RPMI7951 (cell line): ENCODE measurements at places on chromosomes 4 and X. TPM values are rescaled to one million over a fixed set of nuclear protein-coding genes. Genes with fewer than 3 reads are reported as not detected.

GRCh38 chr4:176358083-176358469 lies 38.3 kb downstream of the SPCS3 start:
- DNase-seq = no peak

DNA sequence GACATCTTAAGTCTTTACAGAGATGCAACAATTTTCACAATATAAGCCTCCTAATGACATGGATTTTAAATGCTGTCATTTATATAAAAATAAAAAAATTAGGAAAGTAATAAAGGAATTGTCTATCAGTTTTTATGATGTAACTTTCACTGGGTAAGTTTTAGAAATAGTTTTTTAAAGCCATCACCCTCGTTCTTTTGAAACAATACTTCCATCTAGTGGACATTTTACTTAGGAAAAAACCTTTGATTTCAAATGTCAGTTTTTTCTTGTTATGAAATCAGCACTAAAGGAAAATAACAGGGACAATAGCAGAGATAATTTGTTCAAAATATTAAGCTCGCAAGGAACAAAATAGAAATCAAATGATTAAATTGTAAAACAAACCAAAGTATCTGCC lies 24.3 kb upstream of the NDNF start:
- DNase-seq = peak; percentile 17

AR gene
- 12.5 and 13.0 TPM in 2 replicates for total RNA-seq

- DNase-seq = peak; percentile 6
Measured at GRCh38 chr4:65580551-65580950, 89.7 kb downstream of the EPHA5 start.

- DNase-seq = peak; percentile 42
Measured at GRCh38 chr4:23171976-23172375, 479.2 kb downstream of the GBA3 start.

NCAPG gene
- 69.1 and 82.1 TPM in 2 replicates for total RNA-seq

YIPF7 gene
- not detected in 2 replicates for total RNA-seq

DNA sequence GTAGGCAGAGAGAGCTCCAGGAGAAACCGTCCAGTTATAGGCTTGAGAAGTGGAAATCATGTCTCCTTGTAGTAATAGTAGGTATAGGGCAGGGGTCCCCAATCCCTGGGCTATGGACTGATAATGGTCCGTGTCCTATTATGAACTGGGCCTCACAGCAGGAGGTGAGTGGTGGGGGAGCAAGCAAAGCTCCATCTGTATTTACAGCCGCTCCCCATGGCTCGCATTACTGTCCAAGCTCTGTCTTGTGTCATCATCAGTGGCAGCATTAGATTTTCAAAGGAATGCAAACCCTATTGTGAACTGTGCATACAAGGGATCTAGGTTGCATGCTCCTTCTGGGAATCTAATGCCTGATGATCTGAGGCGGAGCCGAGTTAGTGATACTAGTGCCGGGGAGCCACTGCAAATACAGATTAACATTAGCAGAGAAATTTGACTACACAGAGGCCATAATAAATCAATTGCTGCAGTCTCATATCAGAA lies 67.6 kb downstream of the MRPL1 start:
- no peak for DNase-seq

FNIP2 gene
- 6.2 and 10.0 TPM in 2 replicates for total RNA-seq

DNA sequence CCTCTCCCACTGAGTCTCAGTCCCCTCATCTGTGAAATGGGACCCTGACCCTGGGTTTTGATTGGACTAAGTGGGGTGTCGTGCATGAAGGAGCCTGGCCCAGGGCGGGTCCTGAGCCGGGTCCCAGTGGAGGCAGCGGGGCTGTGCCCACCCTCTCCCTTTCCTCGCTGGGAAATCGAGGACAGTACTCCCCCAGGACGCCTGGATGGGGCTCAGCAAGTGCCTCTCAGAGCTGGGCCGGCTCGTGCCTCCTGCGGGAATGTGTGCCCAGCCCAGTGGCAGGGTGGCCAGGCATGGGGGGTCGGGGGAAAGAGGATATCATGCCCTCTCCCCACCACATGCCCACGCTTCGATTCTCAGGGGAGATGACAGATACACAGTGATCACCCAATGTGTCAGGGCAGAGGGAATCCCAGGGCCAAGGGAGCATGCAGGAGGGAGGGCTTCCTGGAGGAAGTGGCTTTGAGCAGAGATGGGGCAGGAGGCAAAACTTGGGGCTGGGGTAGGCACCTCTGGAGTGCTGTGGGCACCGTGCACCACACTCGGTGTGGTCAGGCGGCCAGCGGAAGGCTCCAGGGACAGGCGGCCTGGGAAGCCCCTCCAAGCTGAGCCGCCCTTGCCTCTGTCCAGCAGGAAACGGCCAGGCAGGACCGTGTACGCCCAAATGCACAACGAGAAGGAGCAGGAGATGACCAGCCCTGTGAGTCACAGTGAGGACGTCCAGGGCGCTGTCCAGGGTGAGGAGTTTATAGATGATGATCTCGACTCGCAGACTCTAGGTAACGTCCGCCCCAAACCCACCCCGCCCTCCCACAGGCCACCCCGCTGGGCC lies 203.0 kb downstream of the AFAP1 start:
- peak; percentile 71 for DNase-seq

DNA sequence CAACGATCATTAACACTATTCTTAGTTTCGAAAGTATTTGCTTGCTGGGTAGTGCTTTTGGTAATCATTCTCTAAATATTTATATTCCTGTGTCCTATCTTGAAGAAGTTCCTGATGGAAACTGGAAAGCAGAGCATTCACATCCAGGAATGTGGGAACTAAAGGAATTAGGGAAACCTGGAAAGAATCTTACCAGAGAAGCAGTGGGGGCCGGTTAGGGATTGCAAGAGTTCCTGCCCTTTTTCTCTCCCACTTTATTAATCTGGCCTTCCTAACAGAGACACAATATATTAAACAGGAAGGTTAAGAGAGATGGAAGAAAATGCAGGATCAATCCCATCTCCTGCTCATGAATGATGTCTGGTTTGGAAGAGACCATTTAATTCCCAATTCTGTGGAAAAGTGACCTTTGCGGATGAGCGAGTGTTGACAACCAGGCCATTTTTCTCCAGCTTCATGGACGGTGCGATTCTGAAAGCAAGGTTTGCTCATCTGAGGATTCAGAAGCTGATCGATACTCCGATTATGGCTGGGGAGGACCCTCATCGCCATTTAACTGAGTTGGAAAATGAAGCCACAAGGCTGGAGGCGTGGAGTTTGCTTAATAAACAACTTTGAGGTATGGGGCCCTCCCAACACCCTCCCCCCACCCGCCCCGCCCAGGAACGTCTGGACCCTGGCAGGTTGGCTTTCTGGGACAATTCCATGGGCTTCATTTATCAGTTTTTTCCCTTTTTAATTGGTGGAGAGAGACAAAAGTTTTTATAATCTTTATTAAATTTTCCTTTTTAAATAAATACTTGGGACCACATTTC lies 52.3 kb downstream of the C4orf51 start:
- no peak for DNase-seq

- no peak for DNase-seq
Measured at GRCh38 chr4:7944599-7945220, 5.0 kb upstream of the AFAP1 start.

DNA sequence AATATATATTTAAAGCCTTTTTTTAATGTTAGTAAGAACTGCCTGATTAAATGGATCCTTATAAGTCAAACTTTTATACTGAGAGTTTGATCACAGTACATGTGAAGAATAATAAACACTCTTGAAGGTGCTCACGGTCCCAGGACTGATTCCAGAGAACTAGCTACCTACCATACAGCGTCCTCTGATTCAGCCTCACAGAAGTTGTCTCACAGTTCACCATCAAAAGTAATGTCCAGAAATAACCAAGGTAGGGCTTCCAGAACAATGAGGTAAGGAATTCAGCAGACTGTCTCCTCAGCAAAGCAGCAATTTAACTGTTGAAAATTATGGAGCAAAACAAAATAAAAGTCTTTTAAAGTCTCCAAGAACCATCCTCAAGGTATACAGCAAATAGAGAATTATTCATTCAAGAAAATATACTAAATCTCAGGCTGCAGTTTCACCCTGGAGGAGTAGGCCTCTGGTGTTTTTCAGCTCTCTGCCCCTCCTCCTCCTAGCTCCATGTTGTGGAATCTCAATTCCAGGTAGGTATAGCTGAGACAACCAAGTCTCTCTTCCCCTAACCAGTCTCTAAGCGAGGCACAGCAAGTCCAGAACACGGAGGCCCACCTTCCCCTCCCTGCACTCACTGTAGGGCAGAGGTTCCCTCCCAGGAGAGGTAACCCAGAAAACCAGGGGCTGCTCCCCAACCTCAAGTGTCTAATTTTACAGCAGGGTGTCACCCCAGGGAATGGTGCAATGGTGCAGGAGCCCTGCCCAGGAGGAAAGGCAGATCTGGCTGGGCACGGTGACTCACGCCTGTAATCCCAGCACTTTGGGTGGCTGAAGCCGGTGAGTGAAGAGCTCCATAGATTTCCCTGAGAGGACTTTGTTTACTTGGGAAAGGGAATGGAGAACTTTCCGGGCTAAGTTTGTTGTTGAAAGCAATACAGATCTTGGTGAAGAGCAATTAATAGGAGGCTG lies 28.6 kb downstream of the FAM241A start:
- peak; percentile 45 for DNase-seq

GRCh38 chr4:37538931-37539330 lies 147.2 kb downstream of the RELL1 start:
- no peak for DNase-seq

- no peak for DNase-seq
Measured at GRCh38 chr4:12644261-12644660, 839.9 kb downstream of the RAB28 start.

- DNase-seq = no peak
Measured at GRCh38 chr4:140110542-140111215, 43.3 kb downstream of the MAML3 start.

DNA sequence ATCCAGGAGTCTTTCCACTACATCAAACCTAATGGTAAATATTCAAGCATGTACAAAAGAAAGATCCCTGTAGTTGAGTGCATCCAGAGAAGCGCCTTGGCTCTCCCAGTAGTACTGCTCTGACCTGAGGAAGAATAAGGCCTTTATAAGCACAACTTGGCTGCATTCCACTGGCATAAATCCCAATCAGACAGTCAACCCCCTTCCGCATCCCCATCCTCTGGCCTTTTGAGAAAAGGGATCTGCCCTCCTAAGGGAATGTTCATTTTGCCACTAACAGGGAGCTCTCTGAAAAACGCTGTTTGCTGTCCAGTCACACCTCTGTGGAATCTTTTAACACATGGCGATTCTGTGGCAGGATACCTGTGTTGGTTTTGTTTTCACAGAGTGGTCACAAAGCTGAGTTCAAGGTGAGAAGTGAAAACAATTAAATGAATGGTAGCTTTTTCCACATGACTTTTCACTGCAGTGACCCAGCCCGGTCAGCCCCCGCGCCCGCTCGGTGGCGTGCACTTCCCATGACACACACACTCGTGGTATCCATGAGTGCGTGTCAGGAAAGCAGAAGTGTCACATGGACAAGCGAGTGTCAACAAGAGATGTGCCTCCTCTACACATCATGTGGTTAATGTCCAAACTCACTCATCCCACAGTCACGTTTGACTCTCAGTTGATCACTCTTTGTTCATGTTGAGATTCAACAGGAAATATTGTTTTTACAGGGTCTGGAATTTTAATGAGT lies 112.2 kb upstream of the ENPP6 start:
- DNase-seq = peak; percentile 60

SMPX gene
- total RNA-seq = not detected in 2 replicates

DNA sequence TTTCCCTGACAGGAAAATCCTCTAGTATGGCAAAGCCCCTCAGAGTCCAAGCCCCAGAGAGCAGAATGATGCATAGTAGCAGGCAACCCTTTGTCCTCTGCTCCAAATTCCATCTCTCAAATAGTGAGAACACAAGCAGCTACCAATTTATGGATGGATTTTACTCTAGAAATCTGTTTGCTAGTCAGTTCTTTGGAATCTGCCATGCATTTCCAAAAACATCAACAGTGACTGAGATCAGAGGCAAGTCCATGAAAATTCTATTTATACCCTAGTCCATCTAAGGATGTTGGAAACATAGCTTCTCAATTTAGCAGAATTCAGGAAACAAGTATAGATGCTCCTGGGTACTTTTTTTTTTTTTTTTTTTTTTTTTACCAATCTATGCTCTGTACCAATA lies 10.0 kb upstream of the CC2D2A start:
- DNase-seq = no peak

CLCN4 gene
- 0.78 and 1.2 TPM in 2 replicates for total RNA-seq

GRCh38 chr4:130478406-130478805 lies 1382.5 kb downstream of the C4orf33 start:
- peak; percentile 14 for DNase-seq

GRCh38 chr4:76302826-76303438 lies 3.6 kb upstream of the STBD1 start:
- DNase-seq = no peak

GRCh38 chr4:167234316-167234881 lies at the start of gene SPOCK3:
Gene SPOCK3 (minus strand): TSS chr4:167234494.
- peak; percentile 9 for DNase-seq

GRCh38 chr4:113725963-113726362 lies 35.6 kb downstream of the CAMK2D start:
- no peak for DNase-seq

DNA sequence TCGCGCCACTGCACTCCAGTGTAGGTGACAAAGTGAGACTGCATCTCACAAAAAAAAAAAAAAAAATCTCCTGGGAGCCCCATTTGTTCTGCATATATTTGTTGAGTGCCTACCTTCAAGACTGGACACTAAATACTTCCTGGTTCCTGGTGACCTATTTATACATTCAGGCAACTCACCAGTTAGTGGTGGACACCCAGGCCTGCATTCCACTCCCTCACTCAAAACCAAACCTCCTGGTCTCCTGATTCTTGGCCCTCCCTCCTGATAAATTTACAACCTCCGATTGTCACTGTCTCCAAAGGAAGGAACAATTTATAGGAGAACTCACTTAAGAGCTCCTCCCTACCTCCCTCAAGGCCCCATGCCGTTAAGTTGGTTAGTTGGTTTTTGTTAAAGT lies 3.1 kb downstream of the SYAP1 start:
- no peak for DNase-seq

OTC gene
- not detected in 2 replicates for total RNA-seq

DNA sequence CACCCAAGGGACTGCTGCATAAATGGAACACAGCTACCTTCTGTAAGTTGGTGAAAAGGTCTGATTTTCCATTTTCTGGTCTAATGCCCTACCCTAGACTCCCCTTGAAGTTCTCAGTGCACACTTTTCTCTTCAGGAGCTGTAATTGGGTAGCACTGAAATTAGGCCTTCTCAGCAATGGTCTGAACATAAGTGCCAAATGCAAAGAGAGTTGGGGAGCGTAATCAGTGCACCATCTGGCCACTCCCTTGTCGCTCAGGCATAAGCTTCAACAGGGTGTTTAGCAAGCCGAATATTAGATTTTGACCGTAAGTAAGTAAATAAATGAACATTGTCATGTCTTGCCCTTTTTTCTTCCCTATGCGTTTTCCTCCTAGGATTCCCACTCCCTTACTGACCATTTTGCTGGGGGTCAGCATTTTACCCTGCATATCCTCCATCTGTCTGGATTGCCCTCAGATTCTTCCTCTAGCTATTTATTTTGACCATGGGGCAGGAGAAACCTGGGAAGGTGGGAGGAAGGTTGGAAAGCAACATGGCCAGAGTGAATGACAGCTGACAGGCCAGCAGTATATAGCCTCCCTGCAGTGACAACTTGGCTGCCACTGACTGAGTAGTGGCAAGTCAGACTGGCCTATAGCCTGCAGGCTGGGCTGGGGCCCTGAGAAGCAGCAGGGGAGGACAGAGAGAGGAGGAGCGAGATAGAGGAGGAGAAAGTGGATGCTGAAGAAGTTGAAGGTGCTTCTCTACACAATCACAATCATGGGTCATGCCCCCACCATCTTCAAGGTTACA lies 2.7 kb downstream of the NHSL2 start:
- DNase-seq = no peak

S100P gene
- total RNA-seq = not detected in 2 replicates

TSPAN5 gene
- total RNA-seq = 25.2 and 26.6 TPM in 2 replicates
